ENCODE measurements at places on chromosomes 11 and 22.

DNA sequence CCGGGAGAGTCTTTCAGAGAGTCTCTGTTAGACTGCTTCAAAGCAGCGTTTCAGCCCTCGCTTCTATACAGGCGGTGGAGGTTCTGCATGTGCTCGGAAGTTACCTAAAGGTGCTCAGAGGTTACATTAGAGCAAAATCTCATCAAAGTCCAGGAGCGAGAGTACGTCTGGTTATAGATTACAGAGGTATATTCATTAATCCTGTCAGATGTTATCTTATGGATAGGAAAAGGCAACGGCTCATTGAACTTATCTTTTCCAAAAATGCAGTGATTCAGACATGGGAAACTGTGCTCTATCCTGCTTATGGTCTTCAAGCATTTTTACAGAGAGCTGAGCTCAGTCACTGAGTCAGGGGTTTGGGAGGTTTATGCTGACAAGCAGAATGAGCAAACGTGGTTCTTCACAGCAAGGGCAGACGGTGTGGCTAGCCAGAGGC, 9.1 kb upstream of the ZBED5 start:
- peak; percentile 46 for DNase-seq

GRCh38 chr11:104765401-104766095, 132.7 kb downstream of the CASP12 start:
- DNase-seq, result no peak

- peak; percentile 40 for DNase-seq
These were observed 17.6 kb downstream of the F2 start for GRCh38 chr11:46736615-46737014.

GRCh38 chr11:57410287-57410686, 16.6 kb downstream of the SLC43A3 start:
- peak; percentile 57 for DNase-seq

- DNase-seq, result no peak
These were observed 174.3 kb upstream of the FAT3 start for GRCh38 chr11:92050305-92050704.

DNA sequence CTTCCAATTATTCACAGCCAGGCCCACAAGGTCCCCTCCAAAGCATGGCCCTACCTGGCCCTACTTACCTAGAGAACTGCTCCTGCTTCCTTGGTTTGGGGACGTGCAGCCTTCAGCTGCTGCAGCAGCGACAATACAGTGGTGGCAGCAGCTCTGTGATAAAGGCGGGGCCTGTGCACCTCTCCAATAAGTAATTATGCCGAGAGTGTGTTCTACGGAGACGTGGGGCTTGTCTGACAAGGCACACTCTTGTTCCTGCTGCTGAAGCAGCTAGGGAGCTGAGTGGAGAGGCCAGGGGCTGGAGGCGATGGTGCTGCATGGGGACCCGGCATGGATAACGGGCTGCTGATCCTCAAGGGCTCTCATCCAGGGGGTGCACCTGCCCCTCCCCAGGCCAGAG, 98.0 kb upstream of the THY1 start:
- no peak for DNase-seq

- no peak for DNase-seq
These were observed 901.5 kb downstream of the BRD1 start for GRCh38 chr22:48926136-48926535.

DNA sequence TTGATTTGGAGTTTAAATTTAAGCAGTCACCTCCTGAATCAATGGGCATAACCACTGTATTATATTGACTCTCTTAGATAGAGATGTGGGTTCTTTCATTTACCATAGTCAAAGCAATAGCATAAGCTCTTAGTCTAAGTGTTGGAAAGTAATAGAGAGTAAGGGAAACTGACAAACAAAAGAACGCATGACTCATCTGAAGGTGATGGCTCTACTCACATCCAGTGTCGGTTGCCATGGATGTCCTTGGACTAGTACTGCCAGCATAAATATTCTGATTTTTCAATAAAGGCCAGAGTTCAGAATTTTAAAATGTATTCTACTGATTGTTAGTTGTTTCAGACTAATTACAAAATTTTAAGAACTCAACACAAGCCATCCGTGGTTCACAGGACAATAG, 444.9 kb upstream of the DDI1 start:
- no peak for DNase-seq

GRCh38 chr11:100515087-100515486, 172.0 kb upstream of the ARHGAP42 start:
- DNase-seq, result no peak

DNA sequence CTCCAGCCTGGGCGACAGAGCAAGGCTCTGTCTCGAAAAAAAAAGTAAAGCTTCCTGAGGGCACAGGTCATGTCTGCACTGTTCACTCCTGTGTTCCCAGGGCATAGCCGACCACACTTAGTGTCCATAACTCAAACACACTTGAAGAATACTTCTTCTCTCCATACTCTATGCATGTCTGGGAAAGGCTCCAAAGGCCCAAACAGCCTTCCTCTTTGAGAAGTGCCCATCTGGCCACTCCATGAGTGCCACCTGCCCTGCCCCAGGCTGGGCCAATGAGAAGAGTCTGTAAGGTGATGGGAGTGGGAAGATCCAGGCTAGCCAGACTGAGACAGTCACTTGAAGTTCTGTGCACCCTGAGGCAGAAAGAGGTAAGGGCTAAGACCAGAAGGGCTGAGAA, 24.7 kb downstream of the DGCR2 start:
- DNase-seq, result no peak

DNA sequence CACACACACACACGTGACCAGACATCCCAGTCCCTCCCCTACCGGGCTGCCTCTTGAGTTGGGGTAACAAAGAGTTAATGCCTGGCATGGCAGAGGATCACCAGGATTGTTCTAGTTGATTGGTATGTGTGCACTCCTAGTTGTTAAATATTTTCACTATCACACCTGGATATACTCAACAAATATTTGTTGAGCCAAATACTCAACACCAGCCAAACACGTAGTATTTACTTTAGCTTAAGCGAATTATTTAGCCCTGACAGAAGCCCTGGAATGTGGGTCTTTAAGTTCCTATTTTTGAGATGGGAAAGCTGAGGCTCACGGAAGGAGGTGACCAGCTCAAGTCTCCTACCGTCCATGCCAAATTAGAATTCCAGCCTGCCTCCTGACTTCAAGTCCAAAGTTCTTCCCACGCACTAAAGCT, 10.5 kb downstream of the CD3E start:
- DNase-seq, result no peak

DNA sequence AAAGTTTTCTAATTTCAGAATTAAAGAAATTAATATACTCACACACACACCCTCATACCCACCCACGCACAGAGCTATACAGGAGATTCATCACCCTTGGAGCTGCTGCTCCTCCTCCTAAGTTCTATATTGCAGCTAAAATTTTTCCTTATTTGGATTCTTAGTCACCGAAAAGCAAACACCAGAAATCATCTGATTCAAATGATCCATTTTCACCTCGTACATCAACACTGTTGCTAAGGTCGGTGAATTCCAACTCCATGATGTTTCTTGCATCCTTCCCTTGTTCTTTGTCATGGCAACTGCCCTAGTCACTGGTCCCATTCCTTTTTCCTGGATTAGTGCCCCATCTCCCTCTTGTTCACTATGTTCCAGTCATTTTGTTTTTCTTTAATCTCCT, 286.2 kb downstream of the GRM5 start:
- DNase-seq, result peak; percentile 43

GRCh38 chr11:111429066-111429506, 50.0 kb upstream of the POU2AF1 start:
- DNase-seq, result no peak

DNA sequence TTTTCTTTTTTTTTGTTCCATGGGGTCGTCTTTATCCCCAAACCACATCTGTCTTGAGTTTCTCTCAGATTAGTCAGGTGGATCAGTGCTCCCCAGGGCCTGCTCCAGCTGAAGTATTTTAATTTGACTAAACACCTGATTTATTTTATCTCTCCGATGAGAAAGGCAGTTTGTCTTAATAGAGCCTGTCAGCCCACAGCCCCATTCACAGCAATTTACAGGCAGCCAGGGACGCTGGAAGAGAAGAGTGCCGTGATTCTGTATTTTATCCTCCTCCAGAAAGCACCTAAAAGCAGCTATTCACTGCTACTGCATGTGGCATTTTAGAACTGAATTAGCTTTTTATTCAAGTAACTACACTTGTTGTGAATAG, 164.5 kb downstream of the SOX6 start:
- no peak for DNase-seq

DNA sequence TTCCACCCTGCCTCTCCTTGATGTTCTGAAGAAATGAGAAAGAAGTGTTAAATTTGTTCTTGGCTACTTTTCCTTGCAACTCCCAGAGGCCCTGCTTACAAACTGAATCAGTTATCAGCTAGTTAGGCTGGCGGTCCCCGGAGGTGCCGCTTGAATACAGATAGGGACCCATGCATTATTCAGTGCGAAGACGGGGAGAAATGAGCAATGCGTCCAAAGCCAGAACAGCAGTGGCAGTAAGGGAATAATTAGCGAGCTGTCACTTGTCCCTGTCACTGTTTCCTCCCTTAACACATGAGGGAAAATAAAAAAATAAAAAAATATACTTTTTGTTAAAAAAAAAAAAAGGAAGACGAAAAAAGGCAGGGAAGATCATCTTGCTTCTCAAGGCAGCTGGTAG, 528.1 kb downstream of the MN1 start:
- no peak for DNase-seq

- no peak for DNase-seq
These were observed at the start of gene FXYD6 for GRCh38 chr11:117876341-117877119. TSS of gene FXYD6 (minus strand) at chr11:117876658. CDS start at chr11:117842776, 33,882 bp downstream.

DNA sequence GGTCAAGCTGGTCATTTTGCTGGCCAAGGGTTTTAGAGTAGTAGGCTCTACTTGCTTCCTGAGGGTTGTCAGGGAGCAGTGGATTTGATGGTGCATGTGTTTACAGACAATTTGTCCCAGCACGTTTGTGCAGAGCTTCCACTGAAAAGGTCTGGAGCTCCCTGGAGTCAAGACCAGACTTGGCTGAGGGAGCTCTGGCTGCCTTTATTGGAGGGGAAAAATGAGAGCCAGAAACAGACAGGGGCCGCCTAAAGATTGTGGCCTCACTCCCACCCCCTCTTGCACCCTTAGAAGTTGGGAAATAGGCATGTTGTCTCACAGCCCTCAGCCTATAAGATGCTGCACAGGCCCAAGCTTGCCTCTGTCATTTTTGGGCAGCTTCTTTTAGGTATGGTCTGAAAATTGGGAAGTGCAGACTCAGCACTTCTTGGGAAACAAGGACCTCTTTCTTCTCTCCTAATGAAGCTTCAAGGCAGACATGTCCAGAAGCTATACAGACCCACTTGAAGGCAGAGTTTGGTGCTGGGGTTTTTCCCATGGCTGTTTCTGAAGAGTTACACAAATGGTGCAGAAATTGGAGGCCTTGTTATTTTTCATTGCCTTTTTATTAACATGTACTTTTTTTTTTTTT, 55.1 kb downstream of the AMOTL1 start:
- no peak for DNase-seq

- DNase-seq, result no peak
These were observed 30.7 kb upstream of the STK33 start for GRCh38 chr11:8624698-8625097.

DNA sequence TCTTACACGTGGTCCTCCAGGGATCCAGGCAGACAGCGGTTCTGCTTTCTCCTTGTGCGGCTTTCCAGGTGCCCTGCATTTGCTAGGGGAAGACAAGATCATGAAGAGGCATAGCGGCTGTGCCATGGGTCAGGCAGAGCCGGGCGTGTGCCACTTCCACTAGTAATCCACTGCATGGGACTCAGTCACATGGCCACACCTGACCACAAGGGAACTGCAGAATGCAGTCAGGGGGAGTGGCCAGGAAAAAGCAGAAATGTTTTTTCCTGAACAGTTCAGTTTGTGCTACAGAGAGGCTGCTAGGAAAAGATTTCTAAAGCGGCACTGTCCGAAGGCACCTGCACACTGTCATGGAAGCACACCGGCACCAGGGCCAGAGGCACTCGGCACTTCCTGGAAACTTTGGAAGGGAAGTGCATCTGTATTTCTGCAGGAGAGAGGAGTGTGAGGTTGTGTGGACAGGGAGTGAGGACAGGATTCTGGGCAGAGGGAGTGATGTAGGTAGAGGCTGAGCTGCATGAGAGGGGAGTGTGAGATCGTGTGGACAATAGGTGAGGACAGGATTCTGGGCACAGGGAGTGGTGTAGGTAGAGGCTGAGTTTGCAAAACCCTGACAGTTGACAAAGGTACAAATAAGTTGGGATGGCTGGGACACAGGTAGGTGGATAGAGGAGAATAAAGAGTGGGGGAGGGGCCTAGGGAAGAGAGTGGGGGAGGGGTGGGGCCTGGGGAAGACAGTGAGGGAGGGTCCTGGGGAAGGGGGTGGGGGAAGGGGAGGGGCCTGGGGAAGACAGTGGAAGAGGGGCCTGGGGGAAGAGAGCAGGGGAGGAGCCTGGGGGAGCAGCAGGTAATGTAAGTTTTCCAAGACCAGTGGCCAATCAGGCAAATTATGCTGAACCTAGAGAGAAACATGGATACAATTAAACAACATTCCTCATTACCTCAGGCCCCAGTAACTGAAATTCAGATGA, 1436.3 kb downstream of the TBC1D22A start:
- DNase-seq, result no peak

DNA sequence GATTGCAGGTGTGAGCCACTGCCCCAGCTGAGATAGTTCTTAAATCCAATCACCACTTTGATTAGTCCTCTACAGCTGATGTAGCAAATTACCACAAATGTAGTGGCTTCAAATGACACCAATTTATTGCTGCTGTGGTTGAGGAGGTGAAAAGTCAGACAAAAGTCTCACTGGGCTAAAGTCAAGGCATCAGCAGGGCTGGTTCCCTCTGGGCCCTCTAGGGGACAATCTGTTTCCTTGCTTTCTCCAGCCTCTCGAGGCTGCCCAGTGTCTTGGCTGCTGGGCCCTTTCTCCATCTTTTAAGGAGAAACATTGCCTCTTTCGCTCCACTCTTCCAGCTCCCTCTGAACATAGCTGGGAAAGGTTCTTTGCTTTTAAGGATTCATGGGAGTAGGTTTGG, 50.5 kb upstream of the SHANK2 start:
- no peak for DNase-seq

DNA sequence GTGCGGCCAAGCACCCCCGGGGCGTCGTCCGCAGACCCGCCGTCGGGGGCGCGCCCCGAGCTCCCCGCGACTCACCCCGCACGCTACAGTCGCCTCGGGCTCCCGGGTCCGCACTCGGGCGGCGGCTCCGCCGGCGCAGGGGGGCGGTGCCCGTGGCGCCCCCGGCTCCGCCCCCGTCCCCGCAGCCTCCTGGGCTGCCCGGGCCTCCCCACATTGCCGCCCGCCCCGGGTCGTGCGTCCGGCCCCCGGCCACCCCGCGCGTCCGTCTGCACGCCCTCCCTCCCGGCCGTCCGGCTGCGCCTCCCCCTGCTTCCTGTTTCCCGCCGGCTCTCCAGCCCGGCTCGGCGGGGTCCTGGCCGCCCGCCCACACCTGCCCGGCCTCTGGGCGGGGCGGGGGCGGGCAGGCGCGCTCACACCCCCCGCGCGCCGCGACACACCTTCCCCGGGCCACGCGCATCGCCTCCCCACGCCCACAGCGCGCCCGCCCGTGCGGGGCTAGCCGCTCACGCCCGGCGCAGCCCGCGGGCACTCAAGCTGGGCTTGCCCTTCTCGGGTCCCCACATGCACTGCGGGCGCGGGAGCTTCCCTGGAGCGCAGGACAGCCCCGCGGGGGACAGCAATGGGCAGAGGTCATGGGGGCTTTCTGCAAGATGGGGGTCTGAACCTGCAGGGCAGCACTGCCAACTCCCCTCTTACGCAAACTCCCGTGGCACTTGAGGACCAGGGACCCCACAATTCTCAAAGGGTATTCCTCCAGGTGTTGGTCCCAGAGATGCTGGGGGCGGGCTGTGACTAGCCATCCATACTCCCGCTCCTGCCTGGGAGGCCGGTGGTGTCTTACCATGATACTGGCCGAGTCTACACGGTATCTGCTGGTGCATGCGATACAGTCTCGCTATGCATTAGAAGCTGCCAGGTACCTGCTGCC, at the start of gene CARD10:
Gene CARD10, minus strand, starts transcription at position 148 of the 928 bp plus-strand sequence. CDS start 215 bp downstream, outside the sequence.
- no peak for DNase-seq

GRCh38 chr11:131483877-131484276, 113.5 kb downstream of the NTM start:
- DNase-seq, result no peak

All from AG09309 (cell line).